Spinal cord (tissue), 10 donors: ENCODE measurements at places on chromosomes 16 and 17. TPM values are rescaled to one million over a fixed set of nuclear protein-coding genes. Genes with fewer than 3 reads are reported as not detected.

- no peak for DNase-seq
These were observed 30.3 kb upstream of the ADORA2B start for GRCh38 chr17:15914400-15915170.

DNA sequence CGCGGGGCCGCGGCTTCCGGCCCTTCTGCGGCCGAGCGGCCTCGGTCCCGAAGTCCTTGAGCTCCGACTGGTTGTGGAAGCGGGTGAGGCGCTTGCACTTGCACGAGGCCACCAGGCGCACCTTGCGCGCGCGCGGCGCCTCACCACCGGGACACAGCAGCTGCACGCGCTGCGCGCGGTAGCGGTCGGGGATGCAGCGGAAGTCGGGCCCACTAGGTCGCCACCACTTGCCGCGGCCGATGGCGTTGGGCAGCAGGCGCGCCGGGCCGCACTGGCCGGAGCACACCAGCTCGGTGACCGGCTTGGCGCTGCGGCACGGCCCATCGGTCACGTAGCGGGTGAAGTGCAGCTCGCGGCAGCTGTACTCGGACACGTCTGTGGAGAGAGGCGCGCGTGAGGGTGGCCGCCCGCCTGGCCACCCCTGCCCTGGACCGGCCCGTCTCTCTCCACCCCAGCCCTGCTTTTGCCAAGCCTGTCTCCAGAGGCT lies 3.2 kb downstream of the SOST start:
- no peak for DNase-seq

EIF3C gene
- 465 TPM for total RNA-seq

EFCAB5 gene
- 2.1 TPM for total RNA-seq

DNA sequence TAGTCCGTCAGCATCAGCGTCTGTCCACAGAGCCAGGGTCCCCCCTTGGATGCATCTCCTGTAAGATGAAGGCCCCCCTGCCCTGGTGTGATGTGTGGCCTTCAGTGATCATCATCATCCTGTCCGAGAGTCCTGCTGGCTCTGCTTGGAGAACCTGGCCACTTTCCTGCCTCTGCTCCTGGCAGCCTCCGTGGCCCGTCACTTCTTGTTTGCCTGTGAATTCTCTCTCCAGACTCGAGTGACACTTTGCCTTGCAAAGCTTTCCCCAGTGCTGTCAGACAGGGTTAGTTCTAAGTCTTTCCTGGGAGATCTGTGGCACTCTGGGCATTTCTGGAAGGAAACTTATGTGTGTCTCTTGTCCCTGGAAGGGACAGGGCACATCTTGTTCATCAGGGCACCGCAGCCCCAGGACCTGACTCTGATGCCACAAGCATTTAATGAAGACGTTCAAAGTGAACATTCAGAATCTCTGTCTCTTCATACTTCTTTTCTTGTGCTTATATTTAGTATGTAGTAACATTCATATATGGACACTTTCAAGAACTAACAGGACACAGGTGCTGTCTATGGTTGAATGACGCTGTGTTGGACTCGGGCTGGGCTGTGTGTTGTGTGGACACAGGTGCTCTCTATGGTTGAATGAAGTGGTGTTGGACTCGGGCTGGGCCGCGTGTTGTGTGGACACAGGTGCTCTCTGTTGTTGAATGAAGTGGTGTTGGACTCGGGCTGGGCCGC lies 68.5 kb downstream of the RPTOR start:
- DNase-seq, result no peak
